ENCODE measurements at places on chromosomes 2 and 18. TPM values are rescaled to one million over a fixed set of nuclear protein-coding genes. Genes with fewer than 3 reads are reported as not detected.

DNA sequence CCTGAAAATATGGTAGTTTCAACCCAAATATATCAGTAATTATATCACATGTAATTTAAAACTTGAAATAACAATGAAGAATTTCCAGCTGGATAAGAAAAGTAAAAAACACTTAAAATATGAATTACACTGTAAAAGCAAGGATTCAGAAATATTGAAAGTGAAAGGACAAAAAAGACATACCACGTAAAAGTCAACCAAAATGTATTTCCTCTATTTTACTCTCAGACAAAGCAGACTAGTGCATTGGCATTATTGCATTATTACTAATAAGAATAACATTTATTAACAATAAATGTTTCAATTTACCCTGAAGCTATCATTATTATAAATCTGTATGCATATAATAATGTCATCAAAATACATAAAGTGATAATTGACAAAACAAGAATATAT is 445.1 kb upstream of the TRIB2 start:
- H3K4me3 ChIP-seq: no peak overlapping the region
- H3K27ac ChIP-seq: no peak overlapping the region
- no peak for DNase-seq

GRCh38 chr2:160838691-160839090 is 321.5 kb upstream of the TANK start:
- H3K27ac ChIP-seq: peak overlapping the region; percentile 47
- no peaks in the 10 kb centered on the region for H3K36me3 ChIP-seq
- no peaks in the 10 kb centered on the region for H3K27me3 ChIP-seq
- no peaks in the 10 kb centered on the region for H3K4me1 ChIP-seq

- no peak overlapping the region for H3K4me3 ChIP-seq
- H3K36me3 ChIP-seq: no peaks in the 10 kb centered on the region
- H3K27ac ChIP-seq: no peak overlapping the region
Observed at GRCh38 chr2:149188291-149188690, 142.1 kb upstream of the LYPD6 start.

- H3K27me3 ChIP-seq: no peaks in the 10 kb centered on the region
- no peak overlapping the region for H3K4me3 ChIP-seq
- no peak overlapping the region for H3K27ac ChIP-seq
- no peaks in the 10 kb centered on the region for H3K4me1 ChIP-seq
Observed at GRCh38 chr18:58596265-58596681, 32.6 kb downstream of the ALPK2 start.

DNA sequence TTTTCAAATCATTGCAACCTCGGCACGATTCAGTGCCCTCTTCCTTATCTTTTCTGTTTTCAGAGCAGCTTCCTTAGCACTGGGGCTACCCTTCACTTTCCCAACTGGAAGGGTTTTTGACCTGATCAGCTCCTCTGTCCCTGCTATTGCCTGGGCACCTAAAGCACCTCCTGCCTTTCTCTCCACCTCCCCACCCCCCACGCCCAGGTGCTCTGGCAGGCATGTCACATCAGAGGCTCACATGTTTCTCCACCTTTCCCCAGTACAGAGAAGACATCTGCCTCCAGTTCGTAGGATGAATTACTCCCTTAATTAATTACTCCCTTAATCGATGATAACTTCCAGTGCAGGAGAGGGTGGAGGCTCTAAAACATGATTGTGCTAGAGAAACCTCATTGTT is 88.7 kb upstream of the LCLAT1 start:
- no peak overlapping the region for H3K4me3 ChIP-seq
- no peaks in the 10 kb centered on the region for H3K36me3 ChIP-seq
- no peaks in the 10 kb centered on the region for H3K27me3 ChIP-seq
- DNase-seq: no peak
- no peak overlapping the region for H3K27ac ChIP-seq

DNA sequence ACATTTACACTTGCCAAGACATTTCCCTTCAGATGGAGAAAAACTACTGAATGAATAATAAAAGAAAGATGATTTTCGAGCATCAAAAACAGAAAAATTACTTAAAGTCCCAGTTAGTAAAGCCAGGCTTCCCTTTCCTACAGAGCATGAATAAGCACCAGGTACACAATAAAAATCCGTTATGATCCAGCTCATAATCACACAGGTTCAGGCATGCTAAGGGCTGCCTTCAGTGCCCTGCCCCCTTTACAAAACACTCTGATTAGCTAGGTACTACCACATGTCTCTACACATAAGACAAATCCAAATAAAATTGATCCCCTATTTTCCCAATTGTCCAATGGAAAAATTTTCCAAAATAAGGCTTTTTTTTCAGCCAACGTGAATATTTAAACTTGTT is 413.2 kb upstream of the LRATD1 start:
- no peaks in the 10 kb centered on the region for H3K27me3 ChIP-seq
- H3K4me1 ChIP-seq: no peaks in the 10 kb centered on the region
- H3K27ac ChIP-seq: no peak overlapping the region
- no peaks in the 10 kb centered on the region for H3K36me3 ChIP-seq
- no peak overlapping the region for H3K4me3 ChIP-seq
- DNase-seq: no peak

- H3K27me3 ChIP-seq: no peaks in the 10 kb centered on the region
- H3K36me3 ChIP-seq: no peaks in the 10 kb centered on the region
- no peak overlapping the region for H3K4me3 ChIP-seq
Observed at GRCh38 chr2:233208382-233209116, 42.9 kb upstream of the ATG16L1 start.

- H3K4me3 ChIP-seq: no peak overlapping the region
- DNase-seq: no peak
- no peak overlapping the region for H3K27ac ChIP-seq
Observed at GRCh38 chr18:62258616-62259015, 66.5 kb upstream of the TNFRSF11A start.

Gene MIB1
- total RNA-seq: 15.7 TPM

Gene NEU2
- not detected for total RNA-seq

- H3K27me3 ChIP-seq: no peaks in the 10 kb centered on the region
- H3K27ac ChIP-seq: no peak overlapping the region
- H3K36me3 ChIP-seq: no peaks in the 10 kb centered on the region
Observed at GRCh38 chr2:125796784-125797183, 859.2 kb upstream of the GYPC start.

Gene GNAL
- 7.1 TPM for total RNA-seq

Gene MORN2
- total RNA-seq: not detected

Gene PSMG2
- total RNA-seq: 48.3 TPM

Gene CHRND
- not detected for total RNA-seq

Gene WIPF1
- total RNA-seq: 22.1 TPM

All from transverse colon (tissue), 4 donors.